ENCODE measurements at places on chromosomes 7 and 10.

DNA sequence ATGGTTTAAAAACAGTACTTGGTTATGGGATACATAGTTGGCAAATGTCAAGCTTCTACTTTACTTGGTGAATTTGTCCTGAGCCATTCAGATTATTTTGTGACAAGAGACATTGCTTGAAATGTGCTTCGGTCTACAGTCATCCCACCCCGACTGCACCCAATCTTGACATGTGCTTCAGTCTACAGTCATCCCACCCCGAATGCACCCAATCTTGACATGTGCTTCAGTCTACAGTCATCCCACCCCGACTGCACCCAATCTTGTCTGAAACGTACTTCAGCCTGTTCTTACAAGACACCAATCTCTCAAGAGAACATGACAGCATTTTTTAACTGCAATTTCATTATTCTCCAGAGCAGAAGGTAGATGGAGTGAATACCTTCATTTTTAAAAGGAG lies 47.8 kb downstream of the PRKCQ start:
- DNase-seq, result no peak

- DNase-seq, result no peak
These were observed 192.4 kb downstream of the PTN start for GRCh38 chr7:137151041-137151689.

DNA sequence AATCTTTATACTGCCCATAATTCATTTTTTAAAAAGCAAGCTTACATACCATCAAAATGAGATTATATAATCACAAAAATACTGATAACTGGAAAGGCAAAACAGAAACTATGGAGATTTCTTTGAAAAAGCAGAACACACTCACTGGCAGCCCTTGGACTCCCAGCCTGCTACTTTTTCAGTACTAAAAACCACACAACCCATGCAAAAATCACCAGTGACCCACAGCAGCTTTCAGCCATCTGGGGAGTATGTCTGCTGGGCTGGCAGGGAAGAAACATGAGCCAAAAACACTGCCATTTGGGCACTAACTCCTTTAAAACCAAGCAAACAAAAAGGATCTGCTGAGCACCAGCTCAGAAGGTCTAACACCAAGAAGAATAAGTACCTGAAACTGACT lies 80.0 kb upstream of the DDC start:
- DNase-seq, result no peak

DNA sequence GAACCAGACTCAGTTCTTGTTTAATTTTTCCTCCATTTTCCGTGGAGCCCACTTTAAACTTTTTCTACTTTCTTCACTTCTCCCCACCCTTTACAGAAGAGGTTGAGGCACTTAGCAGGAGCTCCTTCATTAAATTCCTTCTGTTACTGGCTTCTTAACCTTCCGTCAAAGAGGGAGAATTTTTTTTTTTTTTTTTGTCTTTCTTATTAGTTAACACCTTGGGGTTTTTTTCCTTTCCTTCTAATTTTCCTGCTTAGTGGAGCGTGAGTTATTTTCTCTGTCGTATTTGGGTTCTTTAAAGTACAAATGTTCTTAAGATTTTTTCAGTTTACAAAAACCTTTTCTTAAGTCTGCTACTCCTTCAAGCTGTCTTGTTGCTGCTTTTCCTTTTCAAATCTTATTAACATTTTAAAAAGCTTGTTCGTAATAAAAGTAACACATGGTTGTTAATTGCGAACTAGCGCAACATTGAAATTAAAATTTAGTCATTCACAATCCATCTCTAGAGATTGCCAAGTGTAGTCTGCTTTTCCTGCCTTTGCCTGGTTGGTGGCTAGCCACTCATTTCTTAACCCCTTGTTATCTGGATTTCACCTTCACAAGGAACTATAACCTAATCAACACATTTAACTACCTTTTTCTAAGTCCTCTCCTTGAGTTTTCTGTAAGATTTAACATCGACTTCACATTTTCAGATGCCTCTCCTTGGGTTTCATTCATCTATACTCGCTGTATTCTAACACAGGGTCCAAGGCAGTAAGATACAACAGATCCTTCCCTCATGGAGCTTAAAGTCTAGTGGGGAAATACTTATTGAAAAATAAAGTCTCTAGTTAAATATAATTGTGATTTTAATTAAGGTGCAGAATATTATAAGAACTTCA lies 2.0 kb downstream of the BMPR1A start:
- no peak for DNase-seq

- DNase-seq, result no peak
These were observed 22.5 kb upstream of the TNRC18 start for GRCh38 chr7:5445981-5446594.

DNA sequence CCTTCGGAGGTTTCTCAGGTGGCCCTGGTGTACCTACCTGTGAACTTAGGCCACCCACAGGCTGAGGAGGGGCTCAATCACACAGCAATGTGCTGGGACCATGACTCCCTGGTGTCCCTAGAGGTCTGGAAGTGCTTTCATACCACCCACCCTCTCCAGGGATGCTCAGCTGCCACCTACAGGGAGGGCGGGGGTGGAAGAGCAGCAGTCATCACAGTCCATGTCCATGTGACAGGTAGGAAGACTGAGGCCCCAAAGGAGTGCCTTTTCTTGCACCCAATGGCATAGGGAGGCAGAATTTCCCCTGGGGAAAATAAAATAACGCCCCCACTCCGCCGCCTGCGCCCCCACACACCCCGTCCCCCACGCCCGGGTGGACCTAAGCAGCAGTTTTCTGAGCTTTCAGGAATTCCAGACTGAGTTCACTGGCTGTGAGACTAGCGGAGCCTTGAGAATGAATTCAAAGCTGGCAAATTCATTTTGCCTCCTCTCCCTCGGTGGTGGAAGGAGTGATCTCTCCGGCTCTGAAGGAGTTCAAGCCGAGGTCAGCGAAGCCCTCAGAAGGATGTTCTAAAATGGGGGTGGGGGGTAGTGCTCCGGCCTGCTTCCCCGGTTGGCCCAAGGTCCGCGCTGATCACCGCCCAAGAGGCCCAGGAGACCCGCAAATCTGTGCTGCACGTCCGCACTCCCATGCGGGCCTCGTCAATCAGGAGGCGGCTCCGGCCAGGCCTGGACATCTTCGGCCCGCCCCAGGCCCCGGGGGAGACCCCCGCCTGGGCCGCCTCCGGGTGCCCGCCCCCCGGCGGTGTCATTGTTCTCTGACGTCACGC lies 2.1 kb upstream of the ZMIZ1 start:
- DNase-seq, result no peak

DNA sequence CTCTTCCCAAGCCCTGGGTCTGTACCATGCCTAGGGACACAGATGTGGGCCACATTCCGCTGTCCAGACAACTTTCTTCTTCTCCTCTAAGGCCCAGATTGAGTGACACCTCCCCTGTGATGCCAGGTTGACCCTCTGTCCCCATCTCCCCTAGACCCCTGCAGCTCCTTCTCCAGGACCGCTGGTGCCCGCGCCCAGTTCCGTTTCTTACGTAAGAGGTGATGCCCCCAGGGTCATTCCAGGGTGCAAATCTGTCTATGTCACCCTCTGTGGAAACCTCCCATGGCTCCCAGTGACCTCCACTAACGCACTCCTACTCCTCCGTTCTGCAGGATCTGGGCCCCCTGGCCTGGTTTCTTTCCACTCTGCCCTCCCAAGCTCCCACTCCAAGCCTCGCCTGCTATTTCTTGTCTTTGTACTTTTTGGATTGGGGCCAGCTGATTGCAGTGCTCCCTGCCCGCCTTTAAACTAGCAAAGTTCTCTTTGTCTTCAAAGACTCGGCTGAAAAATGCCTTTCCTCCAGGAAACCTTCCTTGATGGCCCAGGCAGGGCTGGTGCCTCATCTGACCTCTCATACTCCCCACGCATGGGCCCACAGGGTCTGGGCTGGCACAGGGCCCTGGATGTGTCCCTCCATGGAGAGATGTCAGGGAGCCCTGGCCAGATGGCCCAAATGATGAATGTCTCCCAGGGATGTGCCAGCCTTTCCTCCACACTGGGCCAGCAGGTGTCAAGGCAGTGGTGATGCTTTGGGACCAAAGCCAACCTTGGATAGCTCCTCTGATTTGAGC lies 21.3 kb upstream of the ELN start:
- DNase-seq, result no peak

- no peak for DNase-seq
These were observed 434.1 kb downstream of the DNAJB9 start for GRCh38 chr7:109003742-109004141.

DNA sequence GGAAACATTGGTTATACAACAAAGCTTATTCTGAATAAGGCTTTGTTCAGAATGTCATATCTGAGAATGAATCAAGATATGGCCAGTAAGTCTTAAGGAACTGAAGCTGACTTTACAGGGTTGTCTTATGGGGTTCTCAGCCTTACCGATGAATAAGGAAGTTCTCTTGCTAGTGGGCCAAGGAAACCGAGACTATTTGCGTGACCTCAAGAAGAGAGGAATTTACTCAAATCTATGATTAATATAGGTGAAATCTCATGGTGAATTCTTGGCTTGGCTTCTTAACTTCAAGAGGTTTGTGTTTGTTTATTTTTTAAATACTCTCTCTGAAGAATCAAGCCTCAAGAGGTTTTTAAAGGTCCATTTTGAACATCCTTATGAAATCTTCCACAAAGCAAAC lies 4.7 kb upstream of the MRLN start:
- no peak for DNase-seq

DNA sequence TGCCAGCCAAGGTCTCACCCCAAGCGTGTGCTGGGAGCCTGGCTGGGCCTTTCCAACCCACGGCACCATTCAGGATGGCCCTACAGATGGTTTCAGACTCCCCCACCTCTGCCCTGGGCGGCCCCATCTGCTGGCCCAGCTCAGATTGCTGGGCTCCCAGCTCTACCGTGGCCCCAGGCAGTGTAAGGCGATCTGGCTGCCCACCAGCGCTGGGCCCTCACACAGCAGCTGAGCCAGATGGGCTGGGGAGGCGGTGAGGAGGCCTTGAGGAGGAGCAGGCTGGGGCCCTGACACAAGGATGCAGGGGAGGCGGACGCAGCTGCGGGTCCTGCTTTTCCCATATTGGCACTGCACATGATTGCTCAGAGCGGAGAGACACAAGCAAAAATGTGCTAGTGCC lies 162.8 kb downstream of the NRF1 start:
- no peak for DNase-seq

DNA sequence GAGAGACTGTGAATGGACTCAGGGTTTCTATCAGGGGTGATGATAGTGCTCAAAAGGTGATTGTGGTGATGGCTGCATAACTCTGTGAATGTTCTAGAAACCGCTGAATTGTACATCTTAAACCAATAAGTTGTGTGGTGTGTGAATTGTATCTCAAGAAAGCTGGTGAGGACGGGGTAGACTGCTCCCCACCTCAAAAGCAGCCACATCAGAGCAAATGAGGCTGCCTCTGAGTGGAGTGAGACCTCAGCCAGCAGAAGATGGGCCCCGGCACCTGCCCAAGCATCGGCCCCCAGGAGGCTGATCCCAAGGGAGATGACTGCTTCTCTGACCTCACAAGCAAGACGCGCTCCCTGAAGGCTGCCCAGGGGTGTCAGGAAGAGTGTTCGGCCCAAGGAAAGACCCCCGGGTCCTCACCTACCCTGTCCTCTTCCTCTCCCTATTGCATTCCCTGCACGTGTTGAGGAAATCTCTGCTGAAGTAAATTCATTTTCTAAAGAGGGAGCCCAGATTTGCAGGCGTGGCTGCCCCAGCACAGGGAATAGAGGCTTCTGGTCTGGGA lies 279.3 kb upstream of the SHH start:
- no peak for DNase-seq

DNA sequence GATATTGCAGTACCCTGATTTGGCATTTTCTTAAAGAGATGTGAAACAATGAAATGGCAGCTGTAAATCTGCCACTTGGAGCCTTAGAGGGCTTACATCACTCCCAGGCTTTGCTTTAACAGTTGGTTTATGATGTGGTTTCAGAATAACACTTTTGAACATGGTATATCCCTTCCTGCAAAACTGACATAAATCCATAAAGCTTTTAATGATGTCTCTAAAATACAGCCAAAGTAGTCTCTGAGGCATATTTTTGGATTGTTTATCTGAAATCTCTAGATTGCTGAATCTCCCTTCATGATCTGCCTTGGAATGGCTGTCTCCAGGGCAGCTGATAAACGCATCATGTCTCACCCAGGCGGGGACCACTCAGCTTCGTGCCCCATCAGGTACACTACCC lies 377.8 kb upstream of the C7orf33 start:
- DNase-seq, result no peak

- no peak for DNase-seq
These were observed 69.7 kb downstream of the CPVL start for GRCh38 chr7:29076631-29077030.

DNA sequence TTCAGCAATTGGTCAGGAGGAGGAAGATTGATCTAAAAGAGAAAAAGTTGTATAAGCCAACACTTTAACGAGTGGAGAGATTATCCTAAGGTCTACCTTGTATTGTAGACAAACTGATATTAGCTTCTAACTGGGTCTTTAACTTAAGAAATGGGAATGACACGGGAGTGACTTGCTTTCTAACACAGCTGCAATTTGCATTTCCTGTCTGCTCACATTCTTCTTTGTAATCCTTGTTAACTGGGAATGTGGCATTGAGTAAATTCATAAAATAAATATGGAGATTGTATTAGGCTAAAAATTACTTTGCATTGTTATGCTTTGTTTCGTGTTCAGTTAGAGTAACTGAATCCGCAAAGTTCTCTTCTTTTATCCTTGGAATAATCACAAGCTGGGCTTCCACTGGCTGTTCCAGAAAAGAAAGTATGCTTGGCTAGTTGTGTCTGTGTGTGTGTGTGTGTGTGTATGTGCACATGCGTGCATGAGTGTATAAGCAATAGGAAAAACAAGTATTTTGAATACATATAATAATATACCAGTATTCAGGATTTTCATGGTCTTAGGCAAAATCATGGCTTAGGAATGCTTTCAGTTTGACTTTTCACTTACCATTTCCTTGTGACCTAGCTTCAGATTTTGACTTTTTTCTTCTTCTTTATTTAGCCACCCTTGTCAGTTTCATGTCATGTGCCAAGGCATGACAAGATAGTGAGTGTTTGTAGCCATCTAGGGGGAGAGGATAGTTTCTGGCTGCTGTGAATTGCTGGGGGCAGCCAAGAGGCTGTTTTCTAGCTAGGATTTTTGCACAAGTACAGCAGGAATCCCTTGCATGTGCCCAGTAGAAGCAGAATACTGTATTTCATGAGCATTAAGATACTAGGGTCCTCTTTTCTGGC lies 54.5 kb upstream of the FZD8 start:
- no peak for DNase-seq

- no peak for DNase-seq
These were observed 34.9 kb downstream of the DCLRE1C start for GRCh38 chr10:14918964-14919363.

DNA sequence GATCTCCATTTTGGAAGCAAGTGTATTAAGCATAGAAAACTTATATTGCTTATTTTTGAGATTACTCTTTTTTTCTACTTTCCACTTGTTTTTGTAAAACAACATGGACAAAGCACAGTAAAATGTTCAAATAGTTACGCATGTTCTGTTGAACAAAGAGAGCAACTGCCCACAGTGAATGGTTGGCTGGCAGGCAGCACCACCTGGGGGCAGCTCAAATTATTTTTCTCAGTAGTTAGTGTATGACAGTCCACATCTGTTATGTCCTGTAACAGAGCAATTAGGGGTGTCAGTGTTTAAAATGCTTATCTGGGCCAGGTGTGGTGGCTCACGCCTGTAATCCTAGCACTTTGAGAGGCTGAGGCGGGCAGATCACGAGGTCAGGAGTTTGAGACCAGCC lies 46.1 kb upstream of the CACUL1 start:
- no peak for DNase-seq
